GM23248 (cell line): ENCODE measurements at places on chromosomes 7 and 10.
A peak's percentile ranks its signal among the peaks of the same experiment; 100 is the strongest.

- DNase-seq: no peak
- peaks cover 42% of the 10 kb centered on the region for H3K36me3 ChIP-seq
- no peak overlapping the region for H3K4me3 ChIP-seq
- no peaks in the 10 kb centered on the region for H3K27me3 ChIP-seq
- no peaks in the 10 kb centered on the region for H3K4me1 ChIP-seq
Observed at GRCh38 chr7:30644286-30644955, 37.8 kb downstream of the CRHR2 start.

- H3K4me3 ChIP-seq: no peak overlapping the region
- no peak overlapping the region for H3K27ac ChIP-seq
- H3K4me1 ChIP-seq: no peaks in the 10 kb centered on the region
- no peak for DNase-seq
- no peaks in the 10 kb centered on the region for H3K36me3 ChIP-seq
Observed at GRCh38 chr10:34933676-34934075, 118.6 kb upstream of the PARD3 start.

DNA sequence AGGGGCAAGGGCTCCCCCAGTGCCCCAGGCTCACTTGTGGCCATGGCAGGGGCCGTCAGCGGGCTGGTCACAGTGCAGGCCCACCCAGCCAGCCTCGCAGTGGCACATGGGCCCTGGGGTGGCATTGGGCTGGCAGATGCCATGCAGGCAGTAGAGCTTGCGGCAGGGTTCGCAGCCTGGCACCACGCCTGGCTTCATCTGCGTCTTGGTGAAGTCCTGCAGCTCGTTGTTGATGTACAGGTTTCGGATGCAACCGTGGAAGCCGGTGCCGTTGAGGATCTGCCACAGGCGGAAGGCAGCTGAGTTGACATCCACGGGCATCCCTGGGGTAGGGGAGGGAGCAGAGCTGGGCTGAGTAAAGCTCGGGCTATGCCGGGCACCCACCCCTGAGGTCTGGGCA lies 170.6 kb downstream of the LCOR start:
- no peaks in the 10 kb centered on the region for H3K36me3 ChIP-seq
- H3K4me1 ChIP-seq: no peaks in the 10 kb centered on the region
- H3K27ac ChIP-seq: no peak overlapping the region
- no peaks in the 10 kb centered on the region for H3K27me3 ChIP-seq
- DNase-seq: no peak

DNA sequence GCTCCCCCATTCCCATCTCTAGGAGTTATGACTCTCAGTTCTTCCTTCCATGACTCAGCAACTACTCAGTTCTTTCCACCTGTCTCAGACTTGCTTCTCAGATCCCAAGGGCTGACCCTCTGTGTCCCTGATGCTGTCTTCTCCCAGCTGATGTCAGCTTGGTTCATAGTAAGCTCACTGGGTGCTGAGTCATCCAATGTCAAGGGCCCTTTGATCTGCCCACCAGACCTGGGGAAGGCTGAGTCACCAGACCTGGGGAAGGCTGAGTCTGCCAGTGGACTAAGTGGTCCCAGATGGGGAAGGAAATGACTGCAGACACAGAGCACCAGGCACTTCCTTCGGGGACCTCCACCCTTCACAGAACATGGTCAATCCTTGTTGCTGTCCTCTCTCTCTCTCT lies 76.1 kb upstream of the ZEB1 start:
- H3K4me1 ChIP-seq: peaks cover 26% of the 10 kb centered on the region
- H3K27me3 ChIP-seq: no peaks in the 10 kb centered on the region
- no peak overlapping the region for H3K4me3 ChIP-seq
- H3K27ac ChIP-seq: peak overlapping the region; percentile 45; the same call in 1 of the 2 replicates

- H3K36me3 ChIP-seq: no peaks in the 10 kb centered on the region
- no peaks in the 10 kb centered on the region for H3K4me1 ChIP-seq
- no peak overlapping the region for H3K4me3 ChIP-seq
- H3K27me3 ChIP-seq: peaks cover 8% of the 10 kb centered on the region; the same call in 1 of the 2 replicates
Observed at GRCh38 chr10:9331583-9332008, 1277.1 kb downstream of the GATA3 start.

DNA sequence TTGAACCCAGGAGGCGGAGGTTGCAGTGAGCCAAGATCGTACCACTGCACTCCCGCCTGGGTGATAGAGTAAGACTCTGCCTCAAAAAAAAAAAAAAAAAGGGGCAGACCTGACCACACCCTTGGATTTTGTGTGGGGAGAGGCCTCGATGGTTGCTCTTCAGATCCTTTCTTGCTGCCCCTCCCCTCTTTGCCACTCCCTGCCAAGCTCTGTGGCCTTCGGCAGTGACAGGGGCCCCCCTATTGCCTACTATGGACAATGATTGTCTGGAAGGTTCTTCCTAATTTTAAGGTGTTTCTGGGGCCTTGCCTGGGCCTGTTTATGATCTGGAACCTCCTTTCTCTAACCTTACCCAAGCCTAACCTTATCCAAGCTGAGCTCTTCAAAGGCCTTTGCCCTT lies 795 bp downstream of the PRF1 start:
- no peaks in the 10 kb centered on the region for H3K36me3 ChIP-seq
- no peaks in the 10 kb centered on the region for H3K4me1 ChIP-seq
- DNase-seq: no peak

- no peaks in the 10 kb centered on the region for H3K27me3 ChIP-seq
- H3K36me3 ChIP-seq: no peaks in the 10 kb centered on the region
- no peaks in the 10 kb centered on the region for H3K4me1 ChIP-seq
- H3K27ac ChIP-seq: no peak overlapping the region
- H3K4me3 ChIP-seq: no peak overlapping the region
Observed at GRCh38 chr10:130459011-130459410, 322.8 kb downstream of the GLRX3 start.

- peaks cover 3% of the 10 kb centered on the region; the same call in 1 of the 2 replicates for H3K36me3 ChIP-seq
- no peak overlapping the region for H3K4me3 ChIP-seq
- H3K27ac ChIP-seq: no peak overlapping the region
- no peaks in the 10 kb centered on the region for H3K27me3 ChIP-seq
- H3K4me1 ChIP-seq: no peaks in the 10 kb centered on the region
Observed at GRCh38 chr7:134992626-134993179, 6.4 kb downstream of the AGBL3 start.

DNA sequence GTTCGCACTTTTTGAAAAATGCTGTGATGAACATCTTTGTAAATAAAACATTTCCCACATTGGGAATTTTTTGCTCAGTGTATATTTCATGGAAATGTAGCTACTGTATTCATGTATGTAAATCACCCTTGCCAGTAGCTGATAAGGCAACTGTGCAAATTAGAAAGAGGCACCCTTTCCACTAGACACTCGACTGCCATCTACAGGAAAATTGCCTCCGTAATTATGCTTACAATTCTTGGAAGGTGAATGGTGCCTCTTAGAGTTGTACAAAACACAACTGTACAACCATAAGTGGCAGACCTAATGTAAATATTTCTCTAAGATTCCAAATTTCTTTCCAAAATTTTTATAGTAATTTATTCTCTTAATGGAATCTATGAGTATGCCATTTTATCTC lies 491.7 kb downstream of the CCSER2 start:
- no peak overlapping the region for H3K27ac ChIP-seq
- no peak overlapping the region for H3K4me3 ChIP-seq
- H3K4me1 ChIP-seq: 0 out of 2 replicates have a peak, but pooled peaks cover 4% of the 10 kb centered on the region
- DNase-seq: peak; percentile 4
- H3K36me3 ChIP-seq: no peaks in the 10 kb centered on the region
- H3K27me3 ChIP-seq: no peaks in the 10 kb centered on the region

DNA sequence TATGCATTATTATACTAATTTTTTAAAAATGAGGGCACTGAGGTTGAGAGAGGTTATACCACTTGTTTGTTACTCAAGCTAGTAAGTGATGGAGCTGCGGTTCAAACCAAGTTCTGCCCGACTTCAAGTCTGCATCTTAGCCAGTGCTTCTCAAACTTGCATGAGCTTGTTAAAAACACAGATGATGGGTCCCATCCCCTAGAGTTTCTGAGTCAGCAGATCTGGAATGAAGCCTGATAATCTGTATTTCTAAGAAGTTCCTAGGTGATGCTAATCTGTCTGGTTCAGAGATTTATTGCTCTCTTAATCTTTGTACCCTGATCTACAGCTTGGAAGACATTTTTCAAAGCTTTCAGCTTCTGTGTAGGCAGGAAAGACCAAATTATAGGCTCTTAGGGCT lies 67.7 kb upstream of the CC2D2B start:
- no peak overlapping the region for H3K4me3 ChIP-seq
- H3K27ac ChIP-seq: no peak overlapping the region

DNA sequence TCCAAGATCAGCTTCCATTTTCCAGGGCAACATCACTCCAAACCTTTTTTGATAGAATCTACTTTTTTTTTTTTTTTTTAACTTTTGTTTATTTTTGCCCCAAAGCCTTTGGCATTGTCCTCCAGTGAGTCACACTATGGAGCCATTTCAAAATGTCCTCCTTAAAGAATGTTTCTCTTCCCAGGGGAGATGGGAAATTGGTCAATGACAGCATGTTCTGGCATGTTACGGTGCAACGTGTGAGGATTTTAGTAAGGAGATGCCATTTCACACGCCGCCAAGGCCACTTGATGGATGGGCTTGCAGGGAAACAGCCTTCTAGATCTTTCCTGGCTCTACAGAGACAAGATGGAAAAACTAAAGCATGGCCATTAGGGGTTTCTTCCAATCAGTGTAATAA lies 30.7 kb upstream of the TRIL start:
- H3K36me3 ChIP-seq: no peaks in the 10 kb centered on the region
- H3K27ac ChIP-seq: peak overlapping the region; percentile 82
- H3K27me3 ChIP-seq: no peaks in the 10 kb centered on the region
- H3K4me1 ChIP-seq: peaks cover 59% of the 10 kb centered on the region
- no peak overlapping the region for H3K4me3 ChIP-seq

GRCh38 chr7:96084881-96085553 lies 236.9 kb downstream of the SLC25A13 start:
- peak; percentile 68 for DNase-seq
- H3K27ac ChIP-seq: no peak overlapping the region
- no peaks in the 10 kb centered on the region for H3K27me3 ChIP-seq
- H3K36me3 ChIP-seq: no peaks in the 10 kb centered on the region

GRCh38 chr10:72082856-72083789 lies 5.2 kb downstream of the SPOCK2 start:
- no peak overlapping the region for H3K4me3 ChIP-seq
- H3K27me3 ChIP-seq: peaks cover 26% of the 10 kb centered on the region
- H3K4me1 ChIP-seq: 0 out of 2 replicates have a peak, but pooled peaks cover 2% of the 10 kb centered on the region

DNA sequence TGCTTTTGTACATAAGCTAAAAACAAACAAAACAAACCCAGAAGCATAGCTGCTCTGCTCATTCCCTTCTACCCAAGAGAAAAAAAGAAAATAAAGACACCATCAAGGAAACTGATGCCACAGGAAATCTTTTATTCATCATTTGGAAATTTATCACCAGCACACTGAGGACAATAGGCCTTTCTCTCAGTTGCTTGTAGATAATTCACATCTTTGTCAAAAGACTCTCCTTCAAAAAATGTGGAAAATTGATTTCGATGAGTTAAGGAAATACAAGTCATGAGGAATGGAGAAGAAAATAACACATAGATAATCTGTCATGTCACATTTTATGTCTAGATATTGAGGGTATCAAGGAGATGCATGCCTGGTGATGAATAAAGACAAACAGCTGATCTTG lies 53.5 kb downstream of the ZNF37A start:
- H3K4me1 ChIP-seq: no peaks in the 10 kb centered on the region
- no peak overlapping the region for H3K27ac ChIP-seq

DNA sequence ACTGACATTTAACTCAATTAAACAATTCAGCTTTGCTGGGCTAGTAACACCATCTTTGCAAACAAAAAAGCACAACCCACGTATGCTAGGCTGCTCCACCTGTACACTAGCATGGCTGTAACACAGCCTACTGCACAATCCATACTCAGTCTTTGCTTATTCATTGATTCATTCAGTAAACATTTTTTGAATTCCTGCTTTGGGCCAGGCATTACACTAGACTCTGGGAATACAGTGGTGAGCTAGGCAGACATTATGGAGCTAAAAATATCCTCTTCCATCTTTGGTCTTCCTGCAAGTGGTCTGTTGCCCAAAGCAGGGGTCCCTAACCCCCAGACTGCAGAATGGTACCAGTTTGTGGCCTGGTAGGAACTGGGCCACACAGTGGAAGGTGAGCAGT lies 9.9 kb downstream of the CNNM1 start:
- no peak overlapping the region for H3K4me3 ChIP-seq
- H3K27ac ChIP-seq: peak overlapping the region; percentile 35
- no peaks in the 10 kb centered on the region for H3K27me3 ChIP-seq

GRCh38 chr7:99720800-99721595 lies 14.0 kb downstream of the CYP3A7 start:
- H3K27me3 ChIP-seq: peaks cover 9% of the 10 kb centered on the region; the same call in 1 of the 2 replicates
- DNase-seq: no peak
- no peak overlapping the region for H3K27ac ChIP-seq
- H3K36me3 ChIP-seq: no peaks in the 10 kb centered on the region

GRCh38 chr7:91517201-91517785 lies 253.1 kb downstream of the FZD1 start:
- no peak overlapping the region for H3K4me3 ChIP-seq
- H3K27ac ChIP-seq: no peak overlapping the region
- H3K36me3 ChIP-seq: no peaks in the 10 kb centered on the region
- DNase-seq: no peak
- no peaks in the 10 kb centered on the region; the same call in 1 of the 2 replicates for H3K27me3 ChIP-seq

DNA sequence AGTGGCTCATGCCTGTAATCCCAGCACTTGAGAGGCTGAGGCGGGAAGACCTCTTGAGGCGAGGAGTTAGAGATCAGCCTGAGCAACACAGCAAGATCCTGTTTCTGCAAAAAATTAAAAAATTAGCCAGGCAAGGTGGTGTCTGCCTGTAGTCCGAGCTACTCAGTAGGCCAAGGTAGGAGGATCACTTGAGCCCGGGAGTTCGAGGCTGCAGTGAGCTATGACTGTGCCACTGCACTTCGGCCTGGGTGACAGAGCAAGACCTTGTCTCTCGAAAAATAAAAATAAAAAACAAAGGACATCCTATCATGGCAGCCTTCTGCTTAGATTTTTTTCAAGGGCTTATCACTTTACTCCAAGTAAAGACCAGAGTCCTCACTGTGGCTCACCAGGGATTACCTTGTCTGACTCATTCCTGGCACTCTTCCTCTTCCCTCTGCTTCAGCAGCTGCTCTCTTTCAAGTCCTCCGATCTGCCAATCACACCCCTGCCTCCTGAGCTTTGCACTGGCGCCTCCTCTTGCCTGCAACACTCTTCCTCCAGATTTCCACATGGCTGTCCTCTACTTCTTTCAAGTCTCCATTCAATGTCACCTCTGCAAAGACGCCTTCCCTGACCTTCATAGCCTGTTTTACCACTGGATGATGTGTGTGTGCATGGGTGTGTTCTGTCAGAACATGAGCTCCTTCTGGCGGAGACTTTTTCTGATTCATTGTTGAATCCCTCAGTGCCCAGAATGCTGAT lies 7.7 kb downstream of the PRTFDC1 start:
- H3K4me3 ChIP-seq: no peak overlapping the region
- H3K27ac ChIP-seq: no peak overlapping the region
- peaks cover 24% of the 10 kb centered on the region for H3K4me1 ChIP-seq
- DNase-seq: peak; percentile 70
- H3K27me3 ChIP-seq: no peaks in the 10 kb centered on the region
